ENCODE measurements at places on chromosomes 1 and 21.

DNA sequence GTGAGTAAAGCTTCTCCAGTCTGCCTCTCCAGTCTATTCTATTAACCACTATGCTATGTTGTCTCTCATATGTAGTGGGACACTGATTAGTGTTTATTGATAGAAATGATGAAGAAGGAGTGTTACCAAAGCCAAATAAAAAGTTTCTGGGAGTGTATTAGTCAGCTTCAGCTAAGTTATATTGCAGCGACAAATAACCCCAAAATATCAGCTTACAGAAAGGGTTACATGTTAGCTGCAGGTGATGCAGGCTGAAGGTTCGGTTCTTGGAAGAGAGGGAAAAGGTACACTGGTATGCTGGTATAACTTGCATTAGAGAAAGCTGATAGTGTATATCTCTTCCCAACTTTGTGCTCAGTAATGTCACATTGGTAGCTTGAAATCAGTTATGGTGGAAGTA is 10.6 kb upstream of the AK2 start:
- no peak for DNase-seq

GRCh38 chr1:41868241-41868998 is 50.3 kb downstream of the HIVEP3 start:
- DNase-seq: peak; percentile 24

- DNase-seq: peak; percentile 53
Observed at GRCh38 chr1:209876078-209876800, 48.5 kb downstream of the UTP25 start.

GRCh38 chr1:16076031-16076864 is 2.8 kb upstream of the FAM131C start:
- peak; percentile 93 for DNase-seq

GRCh38 chr1:89563957-89564604 is 39.5 kb downstream of the LRRC8B start:
- no peak for DNase-seq

- no peak for DNase-seq
Observed at GRCh38 chr1:93753791-93754763, 72.4 kb upstream of the BCAR3 start.

- peak; percentile 81 for DNase-seq
Observed at GRCh38 chr1:165287781-165288180, 68.7 kb downstream of the LMX1A start.

DNA sequence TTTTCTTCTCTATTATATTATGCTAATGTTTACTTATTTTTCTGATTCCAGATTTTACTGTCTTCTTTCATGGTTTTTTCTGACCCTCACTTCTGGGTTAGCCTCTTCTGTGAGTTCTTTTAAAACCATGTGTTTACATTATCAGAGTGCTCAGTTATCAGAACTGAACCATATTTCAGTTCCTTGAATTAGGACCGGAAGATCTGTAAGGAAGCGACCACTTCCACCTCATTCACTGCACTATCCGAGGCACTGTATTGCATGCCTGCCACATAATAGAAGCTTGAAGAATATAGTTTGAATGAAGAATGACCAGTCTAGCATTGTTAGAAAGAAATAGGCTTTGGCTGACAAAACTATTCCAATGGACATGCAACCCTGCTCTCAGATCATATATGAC is 281.0 kb upstream of the DEPDC1 start:
- DNase-seq: no peak

GRCh38 chr1:176178316-176178715 is 28.8 kb downstream of the COP1 start:
- DNase-seq: no peak

DNA sequence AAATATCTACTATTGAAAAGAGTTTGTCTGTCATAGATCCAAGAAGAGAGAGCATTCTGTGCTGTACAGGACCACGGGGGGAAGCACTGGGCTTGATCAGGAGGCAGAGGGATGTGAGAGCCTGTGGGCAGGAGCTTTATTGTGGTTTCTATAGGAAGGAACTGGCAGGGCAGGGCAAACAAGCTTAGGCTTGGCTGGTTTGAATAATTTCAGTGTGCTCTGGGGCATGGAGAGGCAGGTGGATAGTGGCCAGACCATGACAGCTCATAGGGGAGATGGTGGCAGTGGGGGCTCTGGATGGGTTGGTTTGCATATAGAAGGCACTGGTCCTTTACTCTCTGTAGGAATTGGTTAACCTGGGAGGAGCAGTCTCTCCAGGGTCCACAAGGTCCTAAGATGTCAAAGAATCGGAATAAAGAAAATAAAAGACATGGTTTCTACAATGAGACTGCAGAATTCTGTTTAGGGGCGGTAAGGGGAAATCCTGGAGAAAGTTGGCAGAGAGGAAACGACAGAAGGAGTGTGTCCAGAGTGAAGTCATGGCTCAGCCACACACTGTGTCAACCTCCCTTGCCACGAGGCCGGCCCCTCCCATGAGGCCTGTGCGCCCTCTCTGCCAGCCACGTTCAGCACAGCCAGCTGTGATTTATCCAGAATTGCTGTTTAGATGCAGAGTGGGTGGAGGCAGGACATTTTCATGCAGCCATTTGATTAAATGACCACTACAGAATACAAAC is 81.7 kb upstream of the PGBD5 start:
- no peak for DNase-seq

DNA sequence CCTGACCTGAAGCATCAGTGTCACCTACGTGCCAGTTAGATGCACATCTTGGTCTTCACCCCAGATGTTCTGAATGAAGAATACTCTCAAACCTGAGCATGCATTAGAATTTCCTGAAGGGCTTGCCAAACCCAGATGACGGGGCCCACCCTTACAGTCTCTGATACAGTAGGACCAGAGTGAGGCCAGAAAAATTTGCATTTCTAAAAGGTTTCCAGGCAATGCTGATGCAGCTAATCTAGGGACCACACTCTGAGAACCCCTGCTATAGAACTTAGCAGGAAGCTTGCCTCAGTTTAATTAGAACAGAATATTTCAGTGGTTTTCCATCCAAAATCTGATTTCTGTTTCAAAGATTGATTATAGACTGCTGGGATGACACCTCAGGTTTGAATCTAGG is 9.9 kb upstream of the CTBS start:
- DNase-seq: no peak

- no peak for DNase-seq
Observed at GRCh38 chr1:86235852-86236251, 79.3 kb upstream of the COL24A1 start.

DNA sequence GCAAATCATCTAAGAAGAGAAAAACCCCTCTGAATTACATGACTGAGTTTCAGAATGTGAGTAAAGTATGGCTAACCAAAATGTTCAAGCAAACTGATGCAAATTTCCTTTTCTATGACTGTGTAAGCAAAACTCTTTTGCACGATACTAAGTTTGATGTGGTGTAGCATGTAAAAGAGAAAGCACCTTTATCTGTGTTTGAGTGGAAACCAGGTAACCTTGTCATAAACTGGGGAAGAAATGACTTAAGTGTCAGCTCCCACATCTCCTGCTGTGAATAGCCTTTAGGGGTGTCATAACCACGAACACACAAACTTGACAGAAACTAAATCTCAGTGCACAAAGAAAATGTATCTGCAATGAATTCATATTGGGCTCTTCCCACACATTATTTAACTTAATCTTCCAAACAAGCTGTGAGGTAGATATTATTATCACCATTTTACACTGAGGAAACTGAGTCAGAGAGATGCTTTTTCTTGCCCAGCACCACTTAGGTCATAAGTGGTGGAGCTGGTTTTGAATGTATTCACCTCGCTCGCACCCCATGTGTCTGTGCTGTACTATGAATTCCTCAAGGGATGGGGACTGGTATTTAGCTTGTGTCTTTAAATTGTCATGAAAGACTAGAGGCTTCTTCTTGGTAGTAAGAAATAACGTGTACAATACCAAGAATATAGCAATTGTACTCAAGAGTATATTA is 32.9 kb upstream of the IL12RB2 start:
- no peak for DNase-seq

DNA sequence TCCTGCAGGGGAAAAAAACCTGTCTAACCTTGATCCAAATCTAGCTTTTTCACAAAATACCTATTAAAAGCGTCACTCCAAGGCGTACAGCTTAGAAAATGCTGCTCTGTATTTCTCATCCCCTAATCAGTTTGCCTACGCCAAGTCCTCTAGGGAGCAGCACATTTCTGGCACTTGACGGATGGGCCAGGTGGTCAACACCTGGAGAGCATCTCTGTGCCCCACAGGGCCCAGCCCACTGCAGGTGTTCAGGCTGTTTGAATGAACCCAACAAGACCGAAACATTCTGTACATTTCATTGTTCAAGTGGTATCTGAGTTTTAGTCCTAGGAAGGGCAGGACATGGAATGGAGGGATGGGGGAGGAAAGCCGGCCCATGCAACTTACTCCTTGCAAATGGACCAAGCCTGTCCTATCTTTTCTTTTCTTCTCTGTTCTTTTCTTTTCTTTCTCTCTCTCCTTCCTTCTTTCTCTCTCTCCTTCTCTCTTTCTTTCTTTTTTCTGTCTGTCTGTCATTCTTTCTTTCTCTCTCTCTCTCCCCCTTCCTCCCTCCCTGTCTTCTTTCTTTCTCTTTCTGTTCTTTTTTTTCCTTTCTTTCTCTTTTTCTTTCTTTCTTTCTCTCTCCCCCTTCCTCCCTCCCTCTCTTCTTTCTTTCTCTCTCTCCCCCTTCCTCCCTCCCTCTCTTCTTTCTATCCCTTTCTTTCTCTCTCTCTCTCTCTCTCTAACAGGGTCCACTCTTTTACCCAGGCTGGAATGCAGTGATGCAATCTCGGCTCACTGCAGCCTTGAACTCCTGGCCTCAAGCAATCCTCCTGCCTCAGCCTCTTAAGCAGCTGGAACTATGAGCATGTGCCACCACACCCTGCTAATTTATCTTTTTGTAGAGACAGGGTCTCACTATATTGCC is 29.1 kb downstream of the IGFN1 start:
- DNase-seq: peak; percentile 21

DNA sequence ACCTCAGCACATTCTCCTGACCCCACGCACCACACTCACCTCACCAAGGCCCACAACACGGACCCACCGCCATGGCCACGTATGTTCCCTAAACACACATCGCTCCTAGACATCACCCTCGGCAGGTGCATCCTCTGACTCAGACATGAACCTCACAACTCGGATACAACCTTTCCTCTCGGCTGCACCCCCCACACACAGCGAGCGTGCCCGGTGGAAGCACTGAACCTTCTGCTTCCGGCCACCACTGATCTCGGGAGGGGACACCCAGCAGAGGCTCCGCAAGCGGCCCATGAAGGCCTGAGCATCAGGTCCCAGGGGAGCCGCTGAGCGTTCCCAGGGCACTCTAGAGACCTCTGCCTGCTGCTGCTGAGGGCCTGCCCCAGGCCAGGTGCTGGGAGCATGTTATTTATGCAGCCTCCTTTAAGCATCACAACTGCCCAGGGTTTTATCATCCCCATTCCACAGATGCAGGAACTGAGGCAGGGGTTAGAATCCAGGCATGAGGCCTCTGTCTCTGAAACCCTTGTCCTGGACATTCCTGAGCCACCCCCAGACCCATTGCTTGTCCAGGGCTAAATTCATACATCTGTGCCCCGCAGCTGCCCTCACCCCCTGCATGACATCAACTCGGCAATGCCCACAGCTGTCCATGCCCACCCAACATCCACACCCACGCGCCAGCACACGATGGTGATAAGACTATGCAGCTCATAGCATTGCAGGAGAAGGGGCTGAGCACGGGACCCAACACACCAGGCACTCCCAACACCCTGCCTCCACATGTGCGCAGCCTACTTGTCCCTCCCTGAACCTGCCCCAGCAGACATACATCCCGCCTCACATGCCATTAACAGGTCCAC is 27.0 kb downstream of the SDC3 start:
- peak; percentile 51 for DNase-seq

GRCh38 chr1:244431166-244431565 is 20.5 kb downstream of the ADSS2 start:
- DNase-seq: no peak

DNA sequence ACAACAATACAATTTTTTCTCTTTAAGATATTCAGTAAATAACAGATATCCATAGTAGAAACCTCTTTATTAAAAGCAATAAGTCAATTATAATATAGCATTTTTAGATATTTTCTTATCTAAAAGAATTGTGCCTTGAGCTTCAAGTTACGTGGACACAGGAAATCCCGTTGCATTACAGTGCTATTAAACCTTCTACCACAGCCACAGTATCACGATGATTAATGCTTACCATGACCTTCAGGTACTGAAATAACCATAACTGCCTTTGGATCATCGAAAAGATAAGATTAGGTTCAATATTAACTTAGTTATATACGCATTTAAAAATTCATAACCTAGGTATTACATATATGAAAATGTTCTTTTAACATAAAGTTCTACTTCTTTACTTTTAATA is 17.9 kb downstream of the B3GALNT2 start:
- DNase-seq: no peak

DNA sequence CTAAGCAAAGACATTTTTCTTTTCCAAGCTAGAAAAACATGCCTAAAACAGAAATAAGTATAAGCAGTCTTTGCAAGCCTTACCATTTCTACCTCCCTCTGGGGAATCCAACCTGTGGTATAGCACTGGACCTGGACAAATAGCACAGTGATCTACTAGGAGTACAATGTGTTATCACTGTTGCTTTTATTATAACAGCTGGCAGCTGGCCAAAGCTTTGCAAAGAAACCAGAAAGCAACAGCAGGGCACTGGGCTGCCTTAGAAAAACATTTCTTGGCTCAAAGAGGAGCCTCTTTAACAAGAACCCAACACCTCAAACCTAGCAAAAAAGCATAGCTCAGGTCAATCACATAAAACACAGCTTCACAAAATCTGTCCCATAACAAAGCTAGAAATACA is 294.5 kb upstream of the GREM2 start:
- peak; percentile 17 for DNase-seq

- DNase-seq: no peak
Observed at GRCh38 chr1:152170287-152170905, 11.4 kb upstream of the RPTN start.

GRCh38 chr21:45811136-45811535 is 167.6 kb downstream of the PCBP3 start:
- DNase-seq: no peak
